Cortex of kidney (tissue), 1 donor: ENCODE measurements at places on chromosomes 11 and 22.

DNA sequence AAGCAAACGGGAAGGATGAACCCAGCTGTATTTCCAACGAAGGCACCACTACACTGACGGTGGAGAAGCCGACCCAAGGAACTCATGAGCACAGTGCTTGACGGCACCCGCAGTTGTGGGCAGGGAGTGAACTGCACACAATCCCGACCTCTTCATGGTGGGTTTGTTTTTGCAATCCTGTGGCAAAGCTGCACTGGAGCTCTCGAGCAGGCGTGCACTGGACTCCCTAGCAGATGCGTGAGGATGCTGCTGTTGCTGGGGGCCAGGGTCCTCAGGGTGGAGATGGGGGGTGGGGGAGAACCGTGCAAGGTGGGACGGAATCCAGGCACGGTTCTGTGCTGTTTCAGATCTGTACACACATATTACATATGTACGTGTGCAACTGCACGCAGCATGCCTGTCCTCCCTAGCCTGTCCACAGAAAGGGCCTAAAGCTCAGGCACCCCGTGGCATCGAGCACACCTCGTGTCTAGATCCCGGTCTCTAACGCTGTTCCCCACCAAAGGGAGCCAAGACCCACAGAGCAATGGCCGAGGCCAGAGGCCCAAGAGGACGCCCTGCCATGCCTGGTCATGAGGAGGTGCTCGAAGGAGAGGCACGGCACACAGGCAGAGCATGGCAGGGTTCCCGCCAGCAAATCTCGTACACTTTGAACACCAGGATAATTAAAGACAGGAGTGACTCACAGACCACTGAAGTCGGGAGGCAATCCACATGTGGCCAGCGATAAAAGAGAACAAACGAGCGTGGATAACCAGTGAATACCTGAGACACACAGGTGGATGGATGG, 17.6 kb downstream of the ALG12 start:
- DNase-seq, result no peak

DNA sequence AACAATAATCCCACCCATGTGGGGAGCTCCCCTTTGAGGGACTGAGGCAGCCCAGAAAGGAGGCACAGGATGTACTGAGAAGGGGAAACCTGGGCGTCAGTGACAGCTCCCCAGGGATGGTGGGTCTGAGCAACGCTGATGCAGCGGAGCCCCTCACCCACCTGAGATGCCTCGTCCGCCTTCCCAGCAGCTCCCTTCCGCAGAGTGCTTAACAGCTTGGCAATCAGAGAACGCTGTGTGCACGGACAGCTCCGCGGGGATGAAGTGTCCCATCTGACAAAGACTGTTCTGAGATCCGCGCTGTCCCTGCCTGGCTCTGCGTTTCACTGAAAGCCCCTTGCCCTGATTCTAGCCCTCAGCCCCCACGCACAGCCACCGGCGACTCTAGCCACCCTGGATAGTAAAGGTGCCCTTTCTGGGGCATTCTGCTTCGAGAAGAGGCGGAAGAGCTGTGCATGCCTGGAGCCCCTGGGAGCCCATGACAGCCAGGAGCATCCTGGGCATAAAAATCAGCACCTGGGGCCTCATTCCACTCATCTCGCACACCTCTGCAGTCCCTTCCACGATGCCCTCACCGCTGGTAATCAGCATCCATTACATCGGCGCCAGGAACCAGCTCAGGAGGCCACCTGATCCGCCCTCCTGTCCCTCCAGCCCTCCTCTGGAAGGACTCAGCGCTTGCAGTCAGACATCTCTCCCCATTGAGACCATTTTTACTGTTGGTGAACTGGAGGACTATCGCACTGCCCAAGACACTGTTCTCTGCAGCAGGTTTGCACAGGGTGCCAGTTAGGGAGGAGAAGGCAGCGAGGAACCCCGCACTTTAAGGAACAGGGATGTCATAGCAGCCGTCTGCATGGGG, 10.7 kb downstream of the KCNJ5 start:
- no peak for DNase-seq

- DNase-seq, result no peak
These were observed 1092.2 kb downstream of the TBC1D22A start for GRCh38 chr22:47854680-47855079.

DNA sequence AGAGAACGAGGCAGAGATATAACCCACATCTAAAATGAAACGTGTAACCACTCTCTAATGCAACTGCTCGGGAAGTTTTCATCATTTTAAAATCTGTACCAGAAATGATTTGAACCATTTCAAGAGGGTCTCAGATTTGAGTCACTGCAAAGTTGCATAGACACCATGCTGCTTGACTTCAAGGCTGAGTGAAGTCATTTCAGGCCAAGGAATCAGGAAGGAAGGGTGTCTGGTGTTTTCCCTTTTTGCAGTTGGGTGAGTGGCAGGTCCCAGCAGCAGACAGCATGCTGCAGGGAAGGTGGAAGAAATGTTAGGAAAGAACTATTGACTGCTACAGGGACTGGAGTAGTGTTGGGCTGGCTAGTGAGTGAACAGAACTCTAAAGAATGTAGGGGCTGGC, 16.5 kb downstream of the TANGO2 start:
- no peak for DNase-seq

GRCh38 chr22:36298118-36298517, 45.2 kb downstream of the APOL1 start:
- DNase-seq, result no peak

- DNase-seq, result no peak
These were observed 342.7 kb downstream of the AASDHPPT start for GRCh38 chr11:106420048-106420665.

DNA sequence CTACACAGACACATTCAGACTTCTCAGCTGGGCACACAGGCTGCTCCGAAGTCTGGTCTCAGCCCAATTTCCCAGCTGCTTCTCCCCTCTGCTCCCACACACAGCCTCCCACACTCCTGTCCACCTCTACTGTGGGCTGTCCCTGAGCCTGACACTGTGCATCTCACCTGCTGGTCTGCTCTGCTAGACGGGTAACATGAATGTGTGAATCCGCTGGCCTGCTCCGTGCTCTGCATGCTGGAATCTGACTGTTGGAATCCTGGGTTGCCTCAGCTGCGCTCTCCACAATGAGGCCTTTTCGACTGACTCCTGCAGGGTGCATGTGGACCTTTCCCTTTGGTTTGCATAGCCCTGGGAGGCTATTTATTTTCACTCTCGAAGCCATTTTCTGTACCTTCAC, 489.5 kb upstream of the B3GAT1 start:
- DNase-seq, result no peak

GRCh38 chr11:1553808-1554594, 18.1 kb downstream of the DUSP8 start:
- DNase-seq, result no peak

DNA sequence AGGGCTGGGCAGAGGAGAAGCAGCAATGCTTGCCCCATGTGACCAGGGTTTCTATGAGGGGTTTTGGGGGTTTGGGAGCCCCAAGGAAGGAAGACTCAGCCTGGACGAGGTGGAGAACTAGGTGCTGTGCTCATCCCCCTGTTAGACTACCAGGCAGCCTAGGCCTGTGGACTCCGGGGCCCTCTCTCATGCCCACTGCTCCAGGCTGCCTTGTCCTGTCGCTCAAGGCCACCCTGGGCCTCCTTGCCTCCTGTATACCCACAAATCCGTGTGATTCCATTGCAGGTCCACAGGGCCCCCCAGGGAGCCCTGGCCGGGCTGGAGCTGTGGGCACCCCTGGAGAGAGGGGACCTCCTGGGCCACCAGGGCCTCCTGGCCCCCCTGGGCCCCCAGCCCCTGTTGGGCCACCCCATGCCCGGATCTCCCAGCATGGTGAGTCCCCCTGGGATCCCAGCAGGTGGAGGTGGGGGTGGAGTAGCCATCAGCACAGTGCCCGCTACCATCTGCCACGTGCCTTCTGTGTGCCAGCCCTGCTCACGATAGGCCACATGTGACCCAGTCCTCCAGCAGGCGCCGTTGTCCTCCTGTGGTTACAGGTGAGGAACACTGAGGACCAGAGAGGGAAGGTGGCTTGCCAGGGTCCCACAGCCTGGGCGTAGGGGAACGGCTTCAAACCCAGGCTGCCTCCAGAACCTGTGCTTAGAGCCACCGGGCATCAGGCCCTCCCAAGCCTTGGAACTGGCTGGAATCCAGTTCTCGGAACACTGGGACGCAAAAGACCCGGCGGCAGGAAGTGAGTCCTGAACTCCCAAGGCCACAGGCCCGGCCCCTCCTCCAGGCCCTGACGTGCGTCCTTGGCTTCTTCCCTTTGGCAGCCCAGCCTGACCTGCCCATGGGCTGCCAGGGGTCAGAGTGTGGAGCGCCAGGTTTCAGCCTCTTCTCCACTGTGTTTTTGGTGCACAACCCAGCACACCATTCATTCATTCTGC, 26.6 kb downstream of the EMID1 start:
- no peak for DNase-seq

GRCh38 chr11:70381872-70382861, 16.2 kb upstream of the CTTN start:
- no peak for DNase-seq

DNA sequence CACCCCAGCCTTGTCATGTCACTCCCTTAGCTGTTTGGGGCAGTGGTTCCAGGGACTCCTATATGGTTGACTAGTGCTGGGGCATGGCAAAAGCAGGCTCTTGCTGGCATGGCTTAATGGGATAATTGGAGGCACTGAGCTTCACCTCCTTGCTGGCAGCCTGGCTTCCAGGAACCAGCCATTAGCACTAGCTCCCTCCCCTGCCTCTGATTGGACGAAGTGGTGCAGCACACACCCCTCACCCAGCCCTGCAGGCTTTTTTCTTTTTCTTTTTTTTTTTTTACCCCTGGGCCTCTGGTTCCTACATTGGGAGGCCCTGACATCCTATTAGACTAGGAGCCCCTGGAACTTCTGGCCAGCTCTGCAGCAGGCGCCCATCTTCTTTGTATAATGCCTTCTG, 18.6 kb downstream of the PHLDB1 start:
- no peak for DNase-seq

DNA sequence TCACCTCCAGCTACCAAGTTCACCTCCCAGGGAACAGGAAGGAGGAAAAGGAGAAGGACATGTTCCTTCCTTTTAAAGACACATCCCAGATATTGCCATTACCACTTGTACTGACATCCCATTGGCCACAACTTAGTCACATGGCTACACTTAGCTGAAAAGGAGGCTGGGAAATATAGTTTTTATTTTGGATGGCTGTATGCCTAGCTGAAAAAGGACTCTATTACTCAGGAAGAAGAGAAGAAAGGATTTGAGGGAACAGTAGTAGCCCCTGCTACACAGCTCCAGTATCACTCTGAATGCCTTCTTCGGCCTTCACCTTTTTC, 2.1 kb upstream of the APOA5 start:
- DNase-seq, result no peak

DNA sequence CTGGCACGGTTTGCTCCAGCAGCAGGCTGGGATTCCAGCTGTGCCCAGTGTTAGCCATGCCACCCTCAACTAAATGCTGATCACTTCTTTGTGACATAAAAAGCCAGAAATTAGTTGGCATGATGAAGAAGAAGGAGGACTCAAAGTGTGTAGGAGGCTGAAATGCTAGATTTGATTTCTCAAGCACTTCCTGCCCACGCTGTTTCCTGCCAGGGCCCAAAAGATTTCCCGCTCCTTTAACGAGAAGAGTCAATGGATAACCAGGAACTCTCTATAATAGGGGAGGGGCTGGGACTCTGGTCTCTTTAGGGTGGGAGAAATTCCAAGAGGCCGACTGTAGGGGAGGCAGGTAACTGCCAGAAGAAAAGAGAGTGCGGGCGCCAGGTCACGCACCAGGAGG, 26.4 kb downstream of the APOL3 start:
- DNase-seq, result no peak

- DNase-seq, result no peak
These were observed 505.4 kb downstream of the MN1 start for GRCh38 chr22:27296091-27296675.
